ENCODE measurements at places on chromosomes 7 and 10.
A peak's percentile ranks its signal among the peaks of the same experiment; 100 is the strongest.

DNA sequence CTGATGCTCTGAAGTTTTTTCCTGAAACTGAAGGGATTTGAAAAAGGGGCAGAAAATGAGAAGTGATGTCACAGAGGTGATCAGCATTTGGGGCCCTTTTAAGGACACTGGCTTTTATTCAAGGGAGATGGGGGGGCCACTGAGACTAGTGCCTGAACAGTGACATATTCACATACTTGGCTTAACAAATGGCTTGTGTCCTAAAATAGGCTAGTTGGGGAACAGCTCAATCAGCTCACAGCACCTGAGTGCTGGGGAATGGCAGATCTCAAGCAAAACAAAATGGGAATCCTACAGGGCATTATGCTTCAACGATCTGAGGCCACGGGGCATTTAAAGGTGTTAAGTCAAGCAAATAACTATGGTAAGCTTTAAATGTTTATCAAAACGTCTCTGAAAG, 90.1 kb downstream of the UBE2H start:
- no peak for DNase-seq

- DNase-seq, result no peak
Measured at GRCh38 chr10:80588546-80588945, 50.8 kb downstream of the SH2D4B start.

DNA sequence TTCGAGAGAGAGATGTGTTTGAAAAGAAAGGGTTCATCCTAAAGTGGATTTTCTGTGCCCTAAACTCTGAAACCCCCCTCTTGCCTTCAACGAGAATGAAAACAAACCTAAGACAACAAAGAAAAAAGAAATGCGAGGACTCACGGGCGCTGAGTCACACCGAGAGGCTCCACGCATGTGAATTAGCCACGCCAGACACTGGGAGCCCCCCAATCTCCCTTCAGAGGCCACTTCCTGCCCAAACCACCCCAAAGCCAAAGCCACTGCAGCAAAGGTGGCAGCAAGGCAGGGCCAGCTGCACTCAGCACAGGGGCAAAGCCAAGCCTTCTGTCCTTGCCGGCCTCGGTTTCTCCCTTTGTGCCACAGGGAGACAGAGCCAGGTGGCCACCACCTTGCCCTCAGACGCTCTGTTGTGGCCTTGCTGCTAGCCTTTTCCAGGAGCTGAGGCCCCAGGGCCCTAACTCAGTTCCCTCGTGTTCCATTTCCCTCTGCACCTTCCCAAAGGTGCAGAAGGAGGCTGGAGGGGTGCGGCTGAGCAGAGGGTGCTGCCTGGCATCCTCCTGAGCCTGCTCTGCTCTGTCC, 93.3 kb downstream of the FAM53B start:
- DNase-seq, result no peak

DNA sequence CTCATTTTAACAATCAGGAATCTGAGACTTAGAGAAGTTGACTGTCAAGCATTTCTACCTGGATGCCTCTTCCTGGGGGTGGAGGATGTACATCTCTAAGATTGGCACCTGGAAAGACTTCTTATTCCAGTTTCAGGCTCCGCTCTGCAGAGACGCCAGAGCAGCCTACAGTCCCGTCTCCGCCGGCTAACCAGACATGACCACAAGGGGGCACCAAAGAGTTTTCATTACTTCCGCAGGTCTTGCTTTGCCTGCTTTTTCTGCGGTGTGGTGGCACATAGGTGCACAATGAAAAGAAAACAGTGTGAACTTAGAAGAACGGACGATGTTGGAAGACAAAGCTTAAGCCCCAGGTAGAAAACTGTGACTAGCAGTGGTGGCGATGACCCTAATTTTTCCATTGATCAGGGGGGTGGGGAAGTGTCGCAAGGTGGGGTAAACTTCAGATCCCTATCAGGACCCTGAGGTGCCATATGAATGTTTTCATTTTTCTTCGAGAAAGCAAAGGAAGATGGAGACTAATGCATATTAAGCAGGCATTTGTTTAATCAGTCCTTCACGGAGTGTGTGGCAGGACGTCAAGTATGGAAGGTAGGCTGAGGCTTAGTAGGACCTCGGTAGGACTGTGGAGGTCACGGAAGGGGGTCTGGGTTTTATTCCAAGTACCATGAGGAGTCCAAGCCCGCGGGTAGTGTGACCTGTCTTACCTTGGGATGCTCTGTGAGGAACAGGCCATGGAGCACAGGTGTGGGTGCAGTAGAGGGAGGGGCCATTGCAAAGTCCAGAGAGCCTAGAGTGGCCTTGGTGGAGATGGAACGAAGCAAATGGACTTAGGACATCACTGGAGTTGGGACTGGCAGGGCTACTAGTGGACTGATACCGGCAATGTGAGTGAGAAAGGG, 60.1 kb upstream of the SORCS3 start:
- peak; percentile 70 for DNase-seq

GRCh38 chr7:40937879-40938278, 765.0 kb downstream of the INHBA start:
- no peak for DNase-seq

- peak; percentile 87 for DNase-seq
Measured at GRCh38 chr10:131997366-131998049, 15.8 kb upstream of the BNIP3 start.

- DNase-seq, result no peak
Measured at GRCh38 chr7:131578602-131579001, 22.2 kb upstream of the PODXL start.

DNA sequence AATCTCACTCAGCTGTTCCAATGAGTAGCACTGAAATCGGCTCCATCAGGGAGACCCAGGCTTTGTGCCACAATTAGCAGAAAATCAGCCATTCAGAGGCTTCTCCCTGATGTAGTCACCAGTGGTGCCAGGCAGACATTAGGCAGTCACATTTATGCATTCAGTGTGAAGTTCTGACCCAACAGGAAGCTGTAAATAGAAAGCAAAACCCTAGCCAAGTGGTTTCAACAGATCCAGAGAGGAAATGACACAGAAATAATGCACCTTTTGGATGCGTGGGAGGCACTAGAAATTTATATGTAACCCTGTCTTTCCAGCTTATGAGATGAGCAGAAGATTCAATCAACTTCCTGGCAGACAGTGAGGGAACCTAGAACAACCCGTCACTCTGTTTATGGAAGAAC, 186.4 kb downstream of the PDE1C start:
- no peak for DNase-seq

GRCh38 chr7:50653981-50654425, 88.8 kb upstream of the DDC start:
- peak; percentile 89 for DNase-seq

DNA sequence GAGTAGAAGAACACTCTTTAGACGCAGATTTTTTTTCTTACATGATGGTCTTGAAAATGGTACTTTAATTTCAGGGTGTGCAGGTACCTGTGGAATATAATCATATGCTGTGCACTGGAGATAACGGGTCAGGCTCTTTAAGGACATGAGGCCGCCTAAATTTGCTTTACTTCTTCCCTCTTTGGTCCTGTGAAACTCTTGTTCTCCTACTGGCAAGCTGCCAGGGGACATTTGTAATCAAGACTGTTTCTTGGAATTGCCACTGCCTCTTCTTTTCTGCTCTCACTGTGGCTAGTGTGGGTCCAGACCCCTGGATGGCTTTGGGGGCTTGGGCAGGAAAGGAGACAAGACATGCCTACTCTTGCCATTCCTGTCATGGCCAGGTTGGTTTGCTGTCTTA, 146.0 kb downstream of the SND1 start:
- no peak for DNase-seq

- DNase-seq, result no peak
Measured at GRCh38 chr7:134193240-134193639, 66.1 kb downstream of the LRGUK start.

GRCh38 chr7:43784030-43784584, 25.6 kb downstream of the BLVRA start:
- DNase-seq, result no peak

- no peak for DNase-seq
Measured at GRCh38 chr10:75497997-75498883, 66.8 kb downstream of the LRMDA start.

DNA sequence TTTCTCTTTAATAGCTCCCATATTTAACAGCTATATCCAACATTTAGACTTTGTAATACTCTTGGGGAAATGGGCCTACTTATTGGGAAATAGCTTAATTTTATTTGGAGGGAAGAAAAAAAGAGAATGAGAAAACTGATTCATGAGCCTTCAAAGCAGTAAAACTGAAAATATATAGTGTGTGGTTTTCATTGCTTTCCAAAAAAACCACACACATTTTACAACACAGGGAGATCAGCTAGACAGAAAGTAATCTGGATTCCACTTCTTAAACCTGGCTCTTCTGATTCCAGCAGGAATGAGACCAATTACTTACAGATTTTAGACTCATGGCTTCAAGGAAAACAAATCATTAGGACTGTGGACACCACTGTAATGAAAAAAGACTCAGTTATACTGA, 48.7 kb downstream of the CH25H start:
- DNase-seq, result no peak

GRCh38 chr7:29360633-29361625, 166.4 kb downstream of the CHN2 start:
- no peak for DNase-seq

DNA sequence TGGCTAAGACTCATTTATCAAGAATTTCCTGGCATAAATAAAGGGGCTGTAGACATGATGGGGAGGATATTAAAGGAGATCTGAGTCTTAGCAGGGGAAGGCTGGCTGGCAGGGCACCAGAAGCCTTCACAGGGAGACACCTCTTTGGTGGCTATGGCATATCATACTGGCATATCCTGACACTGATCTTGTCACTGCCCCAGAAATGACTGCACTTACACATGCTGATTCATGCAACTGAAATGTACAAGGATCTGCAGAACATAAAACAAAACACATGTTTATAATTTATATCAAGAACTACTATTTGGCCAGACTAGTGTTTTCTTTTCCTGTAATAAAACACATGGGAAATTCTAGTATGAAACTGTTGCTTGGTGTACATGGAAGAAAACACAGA, 5.5 kb upstream of the LIPN start:
- DNase-seq, result no peak

DNA sequence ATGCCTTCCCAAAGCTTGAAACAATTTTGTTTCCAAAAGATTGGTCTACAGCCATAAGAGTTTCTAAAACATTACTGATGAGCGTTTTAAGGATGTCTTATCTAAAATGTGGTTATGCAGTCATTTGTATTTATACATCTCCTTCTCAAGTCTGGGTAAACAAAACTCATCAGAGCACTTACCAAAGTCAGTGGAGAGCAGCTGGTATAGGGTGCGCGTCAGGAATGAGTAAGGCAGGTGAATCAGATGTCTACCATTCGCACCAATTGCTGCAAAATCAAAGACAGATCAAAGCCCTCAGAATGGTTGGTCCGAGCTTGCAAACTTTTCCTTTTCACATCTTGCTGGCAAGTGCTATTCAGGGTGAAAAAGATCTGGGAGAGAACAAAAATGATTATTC, 65.6 kb upstream of the FAM171A1 start:
- DNase-seq, result no peak

- no peak for DNase-seq
Measured at GRCh38 chr10:74823791-74824183, 2.6 kb upstream of the KAT6B start.

DNA sequence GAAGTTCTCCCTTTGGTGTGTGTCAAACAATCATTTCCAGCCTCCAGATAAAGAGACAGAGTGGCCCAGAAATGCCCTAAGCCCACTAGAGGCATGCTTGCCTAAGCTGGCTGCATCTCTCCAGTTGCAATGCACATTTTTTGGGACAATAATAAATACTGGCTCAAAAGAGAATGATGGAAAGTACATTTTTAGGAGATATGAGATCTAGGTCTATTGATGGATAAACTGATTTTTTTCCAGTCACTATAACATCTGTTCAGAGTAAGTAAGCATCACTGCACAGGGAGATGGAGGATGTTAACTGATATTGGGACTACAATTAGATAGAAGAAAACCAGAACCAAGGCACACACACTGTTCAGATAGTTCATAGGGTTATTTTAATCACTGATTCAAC, 553.0 kb downstream of the GRM8 start:
- DNase-seq, result no peak

DNA sequence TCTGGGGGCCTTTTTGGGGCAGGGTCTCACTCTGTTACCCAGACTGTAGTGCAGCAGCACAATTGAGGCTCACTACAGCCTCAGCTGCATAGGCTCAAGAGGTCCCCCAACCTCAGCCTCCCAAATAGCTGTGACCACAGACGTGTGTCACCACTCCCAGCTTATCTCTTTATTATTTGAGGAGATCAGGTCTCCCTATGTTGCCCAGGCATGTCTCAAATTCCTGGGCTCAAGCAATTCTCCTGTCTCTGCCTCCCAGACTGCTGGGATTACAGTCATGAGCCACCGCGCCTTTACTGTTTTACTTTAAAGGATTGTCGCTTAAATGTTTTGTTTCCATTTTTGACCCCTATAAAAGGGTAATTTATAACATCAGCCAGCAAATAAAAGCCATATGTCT, 502.6 kb upstream of the AUTS2 start:
- DNase-seq, result no peak

DNA sequence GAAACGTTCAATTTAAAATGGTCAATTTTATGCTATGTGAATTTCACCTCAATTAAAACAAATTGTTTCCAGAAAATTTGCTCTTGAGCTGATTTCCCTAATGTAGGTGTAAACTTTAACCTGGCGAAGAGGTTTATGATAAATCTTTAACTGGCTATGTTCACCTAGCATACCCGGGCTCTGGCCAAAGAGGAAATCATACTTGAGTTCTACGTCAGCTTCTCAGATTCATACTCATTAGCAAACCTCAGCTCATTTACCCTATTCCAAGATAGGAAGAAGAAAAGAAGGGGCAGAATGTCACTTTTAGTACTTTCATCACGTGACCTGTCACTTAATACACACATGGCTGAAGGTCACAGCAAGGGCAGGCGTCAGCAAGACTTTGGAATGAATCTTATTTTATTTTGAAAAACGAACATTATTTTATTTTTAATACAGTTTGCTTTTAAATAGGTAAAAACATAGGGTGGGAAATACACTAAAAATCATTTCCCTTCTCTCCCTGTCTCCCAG, 97.0 kb downstream of the ABLIM1 start:
- no peak for DNase-seq

DNA sequence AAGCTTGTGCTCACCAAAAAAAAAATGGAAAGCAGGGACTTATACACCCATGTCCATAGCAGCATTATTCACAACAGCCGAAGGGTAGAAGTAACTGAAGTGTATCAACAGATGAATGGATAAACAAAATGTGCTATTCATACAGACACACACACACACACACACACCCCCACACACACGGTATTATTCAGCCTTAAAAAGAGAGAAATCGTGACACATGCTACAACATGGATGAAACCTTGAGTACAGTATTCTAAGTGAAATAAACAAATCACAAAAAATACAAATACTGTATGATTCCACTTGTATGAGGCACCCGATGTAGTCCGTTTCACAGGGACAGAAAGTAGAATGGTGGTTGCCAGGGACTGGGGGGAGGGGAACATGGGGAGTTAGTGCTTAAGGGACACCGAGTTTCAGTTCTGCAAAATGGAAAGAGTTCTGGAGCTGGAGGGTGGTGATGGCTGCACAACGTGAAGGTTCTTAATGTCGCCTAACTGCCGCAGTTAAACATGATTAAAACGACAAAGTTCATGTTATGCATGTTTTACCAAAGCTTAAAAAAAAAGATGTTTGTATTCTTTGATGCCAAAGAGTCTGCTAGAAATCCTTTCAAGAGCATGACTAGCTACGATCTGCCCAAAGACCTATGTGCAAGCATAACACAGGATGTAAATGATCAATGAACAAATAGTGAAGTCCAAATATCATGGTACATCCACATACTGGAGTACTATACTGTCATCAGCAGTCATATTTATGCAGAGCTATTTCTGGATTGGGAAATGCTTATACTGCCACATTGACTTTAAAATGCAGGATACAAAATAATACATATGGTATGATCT, 7.2 kb downstream of the TNS3 start:
- no peak for DNase-seq

All from tibial artery (tissue), 4 donors.